Tracheal epithelial cell (primary cell): ENCODE measurements at places on chromosomes 1 and 21. TPM values are rescaled to one million over a fixed set of nuclear protein-coding genes. Genes with fewer than 3 reads are reported as not detected.

The NEGR1 gene
- 2.7 TPM in 1 of 2 replicates, not detected in the other for total RNA-seq

The SLC2A5 gene
- under 0.01 TPM in 1 of 2 replicates, not detected in the other for total RNA-seq

The SLC45A3 gene
- total RNA-seq = 1.7 and 3.4 TPM in 2 replicates

The CLCA4 gene
- 0.96 and 6.8 TPM in 2 replicates for total RNA-seq

The SLC9C2 gene
- not detected in 2 replicates for total RNA-seq

The PTPRF gene
- total RNA-seq = 193 and 245 TPM in 2 replicates

The TTLL10 gene
- not detected in 2 replicates for total RNA-seq

The ZNF695 gene
- 2.2 TPM in 1 of 2 replicates, not detected in the other for total RNA-seq
